ENCODE measurements at places on chromosomes 4 and X. TPM values are rescaled to one million over a fixed set of nuclear protein-coding genes. Genes with fewer than 3 reads are reported as not detected.

The SSX2 gene
- total RNA-seq = not detected

- DNase-seq = no peak
Observed at GRCh38 chrX:146831994-146832393, 17.4 kb upstream of the CXorf51A start.

The FHDC1 gene
- 3.6 TPM for total RNA-seq

DNA sequence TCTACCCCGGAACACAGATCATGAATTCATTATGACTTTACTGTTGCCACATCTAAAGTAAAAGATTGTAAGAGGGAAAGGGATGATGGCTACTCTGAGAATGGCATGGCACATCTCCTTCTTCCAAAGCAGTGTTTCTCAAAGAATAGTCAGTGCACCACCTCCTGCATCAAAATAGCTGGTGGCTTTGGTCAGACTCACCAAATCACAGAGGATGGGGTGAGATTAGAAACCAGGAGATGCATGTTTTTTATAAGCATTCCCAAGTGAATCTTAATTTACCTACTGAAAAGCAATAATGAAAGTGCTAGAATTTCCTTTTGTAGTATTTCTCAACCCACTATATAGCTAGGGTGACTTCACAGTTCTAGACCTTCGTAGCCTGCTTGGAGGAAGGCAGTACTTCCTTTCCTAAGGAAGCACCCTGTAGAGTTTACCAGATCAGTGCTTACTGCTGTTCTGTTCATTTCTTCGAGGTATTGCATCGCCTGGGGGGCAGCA, 340.8 kb upstream of the KLF3 start:
- DNase-seq = no peak

DNA sequence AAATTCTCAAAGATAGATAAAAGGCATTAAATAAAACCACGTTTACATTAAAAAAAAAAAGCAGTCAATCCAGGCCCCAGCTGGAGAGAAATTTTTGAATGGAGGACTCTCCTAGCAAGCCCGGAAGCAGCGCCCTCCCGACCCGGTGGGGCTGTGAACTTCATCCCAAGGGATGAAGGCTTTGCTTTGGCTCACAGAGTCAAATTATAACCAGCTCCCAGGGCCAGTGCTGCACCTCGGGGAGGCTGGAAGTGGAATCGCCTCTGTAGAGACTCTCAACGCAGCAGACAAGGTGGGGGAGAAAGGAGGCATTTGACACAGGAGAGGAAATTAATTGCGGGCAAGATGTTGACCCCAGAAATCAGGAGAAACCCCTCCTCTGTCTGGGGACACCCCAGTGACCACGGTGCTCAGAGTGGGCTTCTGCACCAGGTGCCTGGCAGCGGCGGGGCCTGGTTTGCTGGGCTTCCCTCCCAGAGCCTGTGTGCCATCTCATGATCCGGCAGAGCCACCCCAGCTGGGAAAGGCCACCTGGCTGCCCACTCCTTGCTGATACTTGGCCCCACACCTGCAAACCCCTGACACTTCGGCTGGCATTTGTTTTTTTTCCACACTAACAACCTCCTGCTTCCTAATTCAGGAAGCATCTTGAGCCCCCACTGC, 71.7 kb downstream of the ABLIM2 start:
- no peak for DNase-seq

DNA sequence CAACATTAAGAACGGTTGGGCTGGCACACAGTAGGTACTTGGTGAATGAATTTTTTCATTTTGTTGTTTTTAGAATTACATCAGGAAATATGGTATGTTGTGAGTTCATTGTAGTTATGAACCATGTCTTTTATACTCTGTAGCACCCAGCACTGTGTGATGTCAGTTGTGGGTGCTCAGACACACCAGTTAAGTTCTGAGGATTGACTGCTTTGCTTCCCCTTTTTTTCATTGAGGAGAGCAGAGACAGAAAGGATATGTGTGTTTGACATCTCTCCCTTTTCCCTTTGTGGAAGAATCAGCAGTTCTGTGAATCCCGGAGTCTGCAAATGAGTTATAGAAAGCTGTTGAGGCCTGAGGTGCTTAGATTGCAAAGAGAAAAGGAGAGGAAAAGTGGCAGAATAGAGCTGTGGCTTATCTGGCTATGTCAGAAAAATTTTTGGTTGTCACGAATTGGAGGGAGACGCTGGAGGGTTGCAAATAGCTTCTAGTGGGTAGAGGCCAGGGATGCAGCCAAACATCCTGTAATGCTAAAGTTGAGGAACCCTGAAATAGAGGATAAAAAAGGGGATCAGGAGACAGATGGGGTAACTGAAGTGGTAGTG, 13.1 kb downstream of the SMAD1 start:
- no peak for DNase-seq

DNA sequence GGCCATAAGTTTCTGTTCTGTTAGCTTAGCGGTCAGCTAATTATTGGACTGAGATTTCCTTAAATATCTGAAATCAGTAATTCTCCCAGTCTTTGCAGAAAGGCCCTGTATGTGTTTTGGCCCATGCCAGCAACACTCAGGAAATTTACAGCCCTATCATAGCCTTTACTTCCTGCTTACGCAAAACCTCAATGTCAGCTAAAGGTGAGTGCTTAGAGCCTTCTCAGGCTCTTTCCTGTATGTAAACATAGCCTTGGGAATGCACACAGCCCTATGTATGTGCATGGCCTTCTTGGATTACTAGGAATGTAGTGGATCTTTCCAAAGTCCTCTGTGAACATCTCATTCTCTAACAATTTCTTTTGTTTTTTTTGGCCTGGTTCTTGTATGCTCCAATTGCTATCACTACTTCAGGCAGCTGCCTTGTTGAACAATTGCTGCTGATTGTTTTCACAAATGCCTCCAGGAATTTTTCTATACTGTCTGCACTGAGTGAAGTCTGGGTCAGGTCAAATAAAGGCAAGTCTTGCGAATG, 200.0 kb downstream of the PPP1R2C start:
- no peak for DNase-seq

The PRRG1 gene
- total RNA-seq = 12.1 TPM

GRCh38 chr4:95963456-95963855, 123.6 kb downstream of the PDHA2 start:
- no peak for DNase-seq

DNA sequence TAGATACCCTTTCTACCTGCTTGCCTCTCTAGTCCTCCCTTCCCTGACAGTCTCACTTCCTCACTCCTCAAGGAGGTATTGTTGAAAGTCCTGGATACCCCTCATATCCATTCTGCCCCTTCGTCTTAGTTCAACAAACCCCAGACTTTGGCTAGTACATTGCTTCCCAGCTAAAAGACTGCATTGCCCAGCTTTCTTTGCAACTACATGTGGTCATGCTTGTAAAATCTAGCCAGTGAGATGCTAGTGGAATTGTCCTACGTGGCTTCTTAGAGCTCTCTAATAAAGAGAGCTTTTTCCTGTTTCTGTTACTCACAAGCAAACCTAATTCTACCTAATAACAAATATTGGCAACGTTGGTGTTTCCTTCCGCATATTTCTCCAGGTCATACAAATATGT, 237.9 kb upstream of the PSAPL1 start:
- no peak for DNase-seq

DNA sequence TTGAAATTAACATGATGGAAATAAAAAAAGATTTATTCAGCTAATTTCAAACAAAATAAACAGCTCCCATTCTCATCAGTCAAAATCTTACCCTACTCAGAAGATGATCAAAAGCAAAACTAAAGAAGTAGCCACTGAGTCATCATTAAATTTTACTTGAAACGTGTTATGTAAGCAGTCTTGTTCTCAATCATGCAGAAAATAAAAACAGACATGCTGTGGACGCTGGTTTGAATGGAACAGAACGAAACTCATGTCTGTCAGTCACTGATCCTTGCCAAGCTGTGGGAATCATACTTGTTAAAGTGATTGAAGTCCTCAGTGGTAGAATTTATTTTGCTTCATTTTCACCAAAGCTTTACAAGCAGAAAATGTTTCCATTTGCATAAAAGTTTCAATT, 77.2 kb upstream of the TLR3 start:
- DNase-seq = no peak

The NUDT10 gene
- 1.3 TPM for total RNA-seq

- DNase-seq = no peak
Observed at GRCh38 chrX:46543441-46543840, 1.8 kb downstream of the ZNF674 start.

DNA sequence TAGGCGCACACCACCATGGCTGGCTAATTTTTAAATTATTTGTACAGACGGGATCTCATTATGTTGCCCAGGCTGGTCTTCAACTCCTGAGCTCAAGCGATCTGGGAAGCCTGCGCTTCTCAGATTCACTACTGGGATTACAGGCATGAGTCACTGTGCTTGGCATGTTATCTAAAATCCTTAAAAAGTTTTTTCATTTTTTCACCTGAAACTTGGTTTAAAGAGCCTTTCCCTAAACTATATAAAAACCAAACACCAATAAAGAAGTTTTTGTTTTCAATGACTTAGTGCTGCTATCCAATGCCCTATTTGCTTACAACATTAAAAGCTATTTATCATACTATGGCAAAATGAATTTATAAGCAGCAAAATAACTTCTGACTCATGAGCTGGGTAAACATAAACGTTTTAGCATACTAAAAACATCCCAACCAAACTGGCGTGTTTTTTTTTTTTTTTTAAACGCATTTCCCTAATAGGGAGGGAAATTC, 127.8 kb downstream of the UBE2K start:
- DNase-seq = peak; percentile 10

GRCh38 chr4:64464581-64464980, 55.3 kb upstream of the TECRL start:
- DNase-seq = no peak

- no peak for DNase-seq
Observed at GRCh38 chrX:114717921-114718320, 134.0 kb downstream of the HTR2C start.

The TRIM61 gene
- 2.1 TPM for total RNA-seq

GRCh38 chr4:26873391-26874026, 12.9 kb downstream of the STIM2 start:
- peak; percentile 42 for DNase-seq

The NPY2R gene
- under 0.01 TPM for total RNA-seq

GRCh38 chrX:13694359-13694758, 5.4 kb downstream of the RAB9A start:
- no peak for DNase-seq

- peak; percentile 17 for DNase-seq
Observed at GRCh38 chr4:38366997-38367396, 297.0 kb upstream of the KLF3 start.

DNA sequence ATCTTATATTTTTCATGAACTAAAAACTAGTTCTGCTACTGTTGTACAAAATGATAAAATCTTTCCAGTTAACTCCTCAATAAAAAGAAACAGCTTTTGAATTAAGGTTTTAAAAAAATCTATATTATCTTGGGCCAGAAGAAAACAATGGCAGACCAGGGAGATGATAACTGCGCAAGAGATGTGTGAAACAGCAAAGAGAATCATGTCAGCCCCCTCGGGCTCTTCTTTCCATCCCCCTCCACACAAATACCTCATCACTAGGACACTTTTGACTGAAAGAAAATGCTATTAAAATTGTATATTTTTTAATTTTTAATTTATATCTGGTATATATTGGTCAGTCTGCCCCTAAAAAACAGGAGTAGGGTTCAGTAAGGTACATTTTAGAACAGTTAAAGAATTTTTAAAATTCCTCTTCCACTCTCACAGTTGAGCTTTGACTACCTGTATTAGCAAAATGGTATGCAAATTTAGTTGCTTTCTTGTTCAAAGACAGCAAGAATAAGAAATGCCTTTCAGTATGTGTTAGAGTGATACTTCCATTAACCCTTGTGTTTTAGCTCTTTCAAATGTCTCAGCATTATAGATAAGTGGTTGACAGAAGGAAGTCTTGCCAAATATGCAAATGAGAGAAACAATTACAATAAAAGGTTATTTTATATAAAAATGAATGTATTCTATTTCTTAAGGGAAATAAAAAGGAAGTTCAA, 36.4 kb upstream of the LCORL start:
- DNase-seq = no peak

GRCh38 chrX:45385757-45386156, 185.1 kb upstream of the DIPK2B start:
- DNase-seq = no peak

- no peak for DNase-seq
Observed at GRCh38 chr4:144185086-144185485, 44.6 kb upstream of the GYPA start.

DNA sequence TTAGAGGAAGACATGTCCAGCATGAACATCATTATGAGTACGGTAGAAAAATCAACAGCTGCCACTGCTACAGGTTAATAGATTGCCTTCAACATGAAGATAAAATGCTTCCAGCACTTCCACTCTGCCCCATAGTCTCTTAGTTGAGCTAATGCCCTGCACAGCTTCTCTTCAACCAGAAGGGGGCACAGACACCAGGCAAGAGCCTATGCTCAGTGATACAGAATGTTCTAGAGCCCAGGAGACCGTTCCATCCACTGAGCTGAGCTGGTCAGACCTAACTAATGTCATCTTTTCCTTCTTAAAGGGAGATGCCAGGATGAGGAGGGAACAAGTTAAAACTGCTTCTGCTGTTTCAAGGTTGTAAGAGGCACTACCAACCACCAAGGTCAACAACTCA, 42.2 kb downstream of the SMIM10L2A start:
- no peak for DNase-seq

DNA sequence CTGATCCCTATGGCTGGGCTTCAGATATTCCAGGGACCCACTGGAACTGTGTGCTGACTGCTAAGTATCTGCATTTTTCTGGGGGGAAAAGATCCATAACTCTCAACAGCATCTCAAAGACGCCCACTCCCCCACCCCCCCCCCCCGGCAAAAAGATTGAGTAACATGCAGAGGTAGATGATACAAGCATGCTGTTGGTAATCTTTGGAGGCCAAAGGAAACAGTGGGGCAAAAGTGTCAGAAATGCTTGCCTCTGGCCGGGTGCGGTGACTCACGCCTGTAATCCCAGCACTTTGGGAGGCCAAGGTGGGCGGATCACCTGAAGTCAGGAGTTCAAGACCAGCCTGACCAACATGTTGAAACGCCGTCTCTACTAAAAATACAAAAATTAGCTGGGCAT, 12.2 kb downstream of the XPNPEP2 start:
- DNase-seq = no peak

DNA sequence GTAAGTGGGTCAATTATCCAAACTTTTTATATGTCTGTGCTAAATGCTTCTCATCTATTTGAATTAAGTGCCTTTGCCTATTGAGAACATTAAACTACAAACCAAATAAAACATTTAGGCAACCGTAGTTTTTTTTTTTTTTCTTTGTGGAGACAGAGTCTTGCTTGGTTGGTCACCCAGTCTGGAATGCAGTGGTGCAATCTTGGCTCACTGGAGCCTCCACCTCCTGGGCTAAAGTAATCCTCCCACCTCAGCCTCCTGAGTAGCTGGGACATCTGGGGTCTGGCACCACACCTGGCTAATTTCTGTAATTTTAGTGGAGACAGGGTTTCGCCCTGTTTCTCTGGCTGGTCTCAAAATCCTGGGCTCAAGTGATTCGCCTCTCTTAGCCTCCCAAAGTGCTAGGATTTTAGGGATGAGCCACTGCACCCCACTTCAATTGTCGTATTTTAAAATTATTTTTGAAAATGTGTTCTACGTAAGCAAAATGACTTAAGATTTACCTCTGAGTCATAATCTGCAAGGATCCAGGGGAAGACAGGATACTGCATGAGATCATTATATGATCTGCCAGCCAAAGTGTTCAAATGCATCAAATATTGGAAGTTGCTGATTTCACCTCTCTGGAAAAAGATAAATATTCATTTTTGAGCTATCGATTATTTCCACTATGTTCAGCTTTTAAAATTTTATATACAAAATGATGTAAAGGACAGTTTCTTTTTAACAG, 125.6 kb downstream of the CDS1 start:
- DNase-seq = no peak

GRCh38 chr4:77669946-77670590, 64.4 kb downstream of the CXCL13 start:
- no peak for DNase-seq

- no peak for DNase-seq
Observed at GRCh38 chrX:91039777-91040176, 394.9 kb upstream of the PABPC5 start.

Data from muscle of leg (tissue), 16 donors.